ENCODE measurements at places on chromosomes 3 and 15.

DNA sequence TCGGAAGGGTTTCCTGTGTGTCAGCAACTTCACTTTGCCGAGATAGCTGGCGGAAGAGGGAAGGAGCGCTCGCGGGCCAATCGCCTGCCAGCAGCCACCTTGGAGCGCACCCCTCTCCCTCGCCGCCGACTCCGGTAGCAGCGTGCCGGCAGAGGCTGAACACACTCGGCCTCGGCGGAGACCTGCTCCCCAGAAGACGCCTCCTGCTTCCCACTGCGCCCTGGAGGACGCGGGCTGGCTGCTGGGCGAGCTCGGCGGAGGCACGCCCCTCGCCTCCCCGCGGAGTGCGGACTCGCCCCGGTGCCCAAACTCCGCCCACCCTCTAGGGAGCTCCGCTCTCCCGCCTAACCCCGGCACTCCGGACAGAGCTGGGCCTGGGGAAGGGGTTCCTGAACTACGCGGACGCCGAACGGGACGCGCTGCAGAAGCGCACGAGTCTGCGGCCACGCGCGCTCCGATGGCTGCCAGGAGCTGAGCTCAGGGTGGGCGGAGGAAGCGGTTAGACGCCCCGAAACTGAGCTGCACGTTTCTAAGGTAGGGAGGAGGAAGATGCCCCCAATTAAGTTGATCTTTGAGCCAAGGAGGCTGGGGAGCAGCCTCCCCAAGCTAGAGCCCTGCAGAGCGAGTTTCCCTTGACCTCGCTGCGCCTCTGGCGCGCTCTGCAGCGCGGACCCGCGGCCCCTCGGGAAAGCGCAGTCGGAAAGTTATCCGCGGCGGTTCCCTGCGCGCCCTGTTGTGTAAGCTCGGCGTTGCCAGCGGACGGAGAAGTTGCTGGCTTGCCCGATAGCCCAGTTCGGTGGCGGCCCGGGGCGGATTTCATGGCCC, at the start of gene P2RY1:
Gene P2RY1, plus strand, starts transcription at position 356 of the 825 bp plus-strand sequence. CDS start 652 bp downstream, outside the sequence.
- no peak for DNase-seq

DNA sequence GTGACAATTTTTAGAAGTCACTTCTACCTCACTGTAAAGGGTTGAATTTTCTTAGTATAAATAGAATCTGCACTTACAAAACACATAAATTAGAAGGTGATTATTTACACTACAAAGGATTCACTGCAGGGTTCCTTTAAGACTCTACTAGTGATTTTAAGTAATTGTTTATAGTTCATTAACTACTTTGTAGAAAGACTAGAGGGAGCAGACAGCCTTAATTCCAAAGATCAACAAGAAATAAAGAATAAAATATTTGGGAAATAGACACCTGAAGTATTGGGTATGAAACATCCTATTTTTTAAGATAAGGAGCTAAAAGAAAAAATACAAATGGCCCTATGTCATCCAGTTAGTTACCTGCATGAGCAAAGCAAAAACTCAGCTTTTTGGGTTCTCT, 360.5 kb upstream of the ALCAM start:
- DNase-seq = no peak

GRCh38 chr3:75938921-75939320, 153.6 kb upstream of the ZNF717 start:
- DNase-seq = no peak

DNA sequence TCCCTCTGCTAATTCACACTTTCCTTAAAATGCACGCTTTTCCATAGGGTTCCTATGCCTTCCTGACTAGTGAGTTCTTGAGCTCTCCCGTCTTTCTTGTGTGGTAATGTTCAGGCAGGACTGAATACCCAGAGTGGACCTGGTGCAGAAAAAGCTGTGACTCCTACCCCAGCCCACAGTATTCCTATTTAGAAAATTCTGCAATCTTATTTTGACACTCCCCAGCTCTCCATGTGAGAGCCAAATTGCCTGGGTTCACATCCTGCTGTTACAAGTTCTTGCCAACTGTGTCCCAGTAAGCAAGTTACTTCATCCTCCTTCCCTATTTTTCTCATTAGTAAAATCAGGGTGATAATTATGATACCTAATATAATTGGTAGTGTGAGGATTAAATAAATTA, 290.8 kb upstream of the SLCO3A1 start:
- DNase-seq = no peak

- no peak for DNase-seq
Measured at GRCh38 chr3:110248666-110249065, 823.0 kb upstream of the NECTIN3 start.

DNA sequence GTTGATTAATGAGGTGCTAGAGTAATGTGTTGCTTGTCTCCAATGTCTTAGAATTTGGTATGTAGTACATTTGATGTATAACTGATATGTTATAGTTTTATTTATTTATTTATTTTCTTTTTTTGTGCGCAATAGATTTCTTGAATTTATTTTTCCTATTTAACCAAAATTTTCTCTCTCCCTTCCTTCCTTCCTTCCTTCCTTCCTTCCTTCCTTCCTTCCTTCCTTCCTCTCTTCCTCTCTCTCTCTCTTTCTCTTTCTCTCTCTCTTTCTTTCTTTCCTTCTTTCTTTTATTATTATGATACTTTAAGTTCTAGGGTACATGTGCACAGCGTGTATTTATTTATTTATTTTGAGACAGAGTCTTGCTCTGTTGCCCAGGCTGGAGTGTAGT, 256.2 kb upstream of the TBL1XR1 start:
- DNase-seq = no peak

DNA sequence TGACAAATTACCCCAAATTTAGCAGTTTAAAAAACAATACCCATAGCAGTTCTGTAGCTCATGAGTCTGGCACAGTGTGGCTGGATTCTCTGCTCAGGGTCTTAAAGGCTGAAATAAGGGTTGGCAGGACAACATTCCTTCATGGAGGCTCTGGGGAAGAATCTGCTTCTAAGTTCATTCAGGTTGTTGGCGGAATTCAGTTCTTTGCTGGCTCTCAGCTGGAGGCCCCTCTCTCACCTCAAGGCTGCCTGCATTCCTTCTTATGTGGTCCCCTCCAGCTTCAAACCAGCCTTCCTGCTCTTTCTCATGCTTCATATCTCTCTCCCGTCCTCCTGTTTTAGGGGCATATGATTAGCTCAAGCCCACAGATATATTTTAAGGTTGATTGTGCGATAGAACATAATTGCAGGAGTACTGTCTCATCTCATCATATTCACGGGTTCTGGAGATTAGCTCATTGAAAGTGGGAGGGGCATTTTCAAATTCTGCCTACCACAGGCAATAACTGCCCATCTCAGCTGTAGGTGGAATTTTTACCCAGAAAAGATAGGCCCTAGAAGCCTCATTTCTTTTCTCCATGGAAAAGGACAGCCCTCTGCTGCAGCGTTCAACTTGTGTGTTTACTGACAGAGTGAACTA, 5.6 kb upstream of the ZBTB47 start:
- no peak for DNase-seq

DNA sequence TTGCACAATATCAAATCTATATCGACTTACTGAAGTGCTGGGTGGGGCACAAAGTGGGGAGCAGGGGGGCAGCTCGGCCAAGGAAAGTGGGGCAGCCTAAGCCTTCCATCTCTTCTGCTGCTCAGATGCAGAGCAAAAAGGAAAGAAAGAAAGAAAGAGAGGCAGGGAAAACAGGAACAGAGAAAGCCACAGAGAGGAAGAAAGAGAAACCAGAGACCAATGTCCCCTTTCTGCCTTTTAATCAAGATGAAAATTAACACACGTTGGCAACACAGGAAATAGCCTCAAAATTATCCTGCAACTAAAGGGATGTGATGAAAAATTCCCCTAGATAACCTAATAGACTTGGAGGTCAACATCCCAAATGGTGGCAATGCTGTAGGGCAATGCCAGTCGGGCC, 72.2 kb upstream of the RAD18 start:
- DNase-seq = no peak

- DNase-seq = no peak
Measured at GRCh38 chr15:90819390-90819789, 49.0 kb upstream of the FURIN start.

DNA sequence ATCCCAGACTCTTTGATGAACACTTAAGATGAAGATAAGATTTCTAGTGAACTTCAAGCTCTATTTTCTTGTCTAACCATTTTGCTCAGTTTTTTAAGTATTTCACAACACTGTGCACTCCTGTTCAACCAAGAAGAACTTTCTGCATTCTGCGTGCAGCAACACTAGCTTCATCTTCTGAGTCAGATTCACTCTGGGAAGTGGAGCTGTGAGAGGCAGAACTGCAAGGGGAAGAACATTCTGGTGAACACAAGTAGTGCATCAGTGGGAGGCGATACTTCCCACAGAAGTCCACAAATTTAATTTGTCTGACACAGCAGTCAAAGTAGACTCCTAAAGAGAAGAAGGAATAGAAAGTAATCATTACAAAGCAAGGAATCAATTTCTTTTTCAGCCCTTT, 18.1 kb downstream of the LRRC58 start:
- no peak for DNase-seq

- no peak for DNase-seq
Measured at GRCh38 chr3:127786353-127787070, 35.8 kb downstream of the MGLL start.

GRCh38 chr3:156509189-156510174, 45.4 kb downstream of the SSR3 start:
- no peak for DNase-seq

DNA sequence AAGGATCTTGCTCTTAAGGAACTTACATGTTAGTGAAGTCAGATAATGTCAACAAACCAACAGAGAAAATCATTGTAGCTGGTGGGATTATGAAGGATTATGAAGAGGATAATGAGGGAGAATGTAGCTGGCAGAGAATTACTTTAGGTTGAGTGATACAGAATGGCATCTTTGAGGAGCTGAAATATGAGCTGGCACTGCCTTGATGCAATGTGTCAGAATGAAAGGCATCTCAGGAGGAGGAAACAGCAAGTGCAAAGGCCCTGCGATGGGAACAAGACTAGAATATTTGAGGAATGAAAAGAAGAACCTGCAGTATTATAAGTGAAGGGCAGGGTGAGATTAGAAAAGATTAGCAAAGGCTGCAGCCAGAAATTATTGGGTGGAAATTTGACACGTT, 237.2 kb upstream of the ADAMTS9 start:
- no peak for DNase-seq

GRCh38 chr3:188139466-188139865, 14.5 kb upstream of the LPP start:
- DNase-seq = no peak

DNA sequence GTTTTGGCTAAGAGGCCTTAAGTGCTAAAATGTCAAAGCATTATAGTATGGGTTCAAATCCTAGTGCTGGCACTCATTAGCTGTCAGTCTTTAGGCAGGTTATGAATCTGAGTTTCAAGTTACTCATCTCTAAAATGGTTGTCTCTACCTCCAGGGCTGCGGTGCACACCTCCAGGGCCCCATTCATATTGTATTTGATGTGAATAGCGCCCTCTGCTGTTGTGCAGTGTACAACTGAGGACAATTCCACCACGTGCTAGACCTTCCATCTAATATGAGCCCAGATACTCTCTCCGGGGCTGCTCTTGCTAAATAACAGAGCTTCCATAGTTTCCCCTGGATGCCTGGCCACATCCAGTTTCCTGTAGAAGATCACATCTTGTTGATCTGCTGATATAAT, 54.3 kb downstream of the OXNAD1 start:
- DNase-seq = no peak

DNA sequence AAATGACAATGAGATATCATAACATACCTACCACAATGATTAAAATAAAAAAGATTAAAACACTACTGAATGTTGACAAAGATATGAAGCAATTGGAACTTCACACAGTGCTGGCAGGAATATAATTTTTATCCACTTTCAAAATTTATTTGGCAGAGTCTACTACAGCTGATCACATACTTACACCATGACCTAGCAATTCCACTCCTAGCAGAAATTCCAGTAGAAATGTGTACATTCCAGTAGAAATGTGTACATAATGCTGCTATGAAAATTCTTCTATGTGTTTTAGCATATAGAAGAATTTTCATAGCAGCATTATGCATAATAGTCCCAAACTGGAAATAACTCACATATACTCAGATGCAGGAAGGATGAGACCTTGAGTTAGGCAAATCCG, 43.5 kb downstream of the IFT57 start:
- DNase-seq = peak; percentile 63

DNA sequence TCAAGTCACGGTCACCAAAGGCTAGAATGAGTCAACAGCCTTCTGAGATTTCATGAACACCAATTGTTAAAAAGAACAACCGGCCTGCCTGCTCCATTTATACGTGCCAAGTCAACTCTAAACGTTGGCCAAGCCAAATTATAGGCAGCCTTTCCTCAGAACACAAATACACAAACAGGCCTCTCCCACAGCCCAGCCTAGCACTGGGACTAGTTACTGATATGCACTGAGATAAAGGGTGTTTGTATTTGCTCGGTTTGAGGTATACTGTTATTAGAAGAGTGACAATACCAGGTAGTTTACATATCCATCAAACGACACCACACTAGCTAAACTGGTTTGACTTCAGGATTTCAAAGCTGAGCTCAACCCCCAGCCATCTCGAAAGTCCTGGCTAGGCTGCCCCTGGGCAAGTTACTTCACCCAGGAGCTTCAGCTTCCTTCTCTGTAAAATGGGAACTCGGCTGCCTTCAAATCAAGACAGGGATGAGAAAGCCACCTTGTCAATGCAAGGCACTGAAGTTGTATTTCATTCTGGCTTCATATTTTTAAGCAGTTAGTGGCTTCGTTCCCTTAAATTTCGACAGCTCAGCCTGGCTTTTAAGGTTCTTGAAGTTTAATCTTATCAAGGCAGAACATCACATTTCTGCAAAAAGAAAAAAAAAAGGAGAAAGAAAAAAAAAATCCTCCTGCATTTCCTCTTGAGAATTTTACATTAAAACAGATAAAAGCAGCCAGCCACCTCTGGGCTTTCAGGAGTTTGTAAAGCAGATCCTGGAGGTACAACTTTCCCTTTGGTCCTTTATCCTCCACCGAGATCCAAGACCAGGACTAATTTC, 4.0 kb downstream of the TLE3 start:
- DNase-seq = no peak

DNA sequence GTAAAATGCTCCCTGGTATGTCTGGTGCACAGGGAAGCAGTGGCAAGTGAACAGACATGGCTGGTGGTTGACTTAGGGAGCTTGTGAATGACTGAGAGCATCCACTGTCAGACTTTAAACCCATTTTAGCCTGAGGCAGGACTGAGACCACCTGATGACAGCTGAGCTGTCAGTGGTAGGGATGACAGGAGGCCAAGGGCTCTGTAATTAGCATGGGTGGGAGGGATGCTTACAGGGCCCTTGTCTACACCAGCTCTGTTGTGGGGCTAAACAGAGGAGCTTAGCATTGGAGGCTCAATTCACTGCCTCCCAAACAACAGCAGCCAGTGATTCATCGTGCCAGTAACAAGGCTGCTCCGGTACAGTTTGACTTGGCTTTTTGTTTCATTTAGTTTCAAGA, 169.4 kb downstream of the CHST2 start:
- DNase-seq = no peak

DNA sequence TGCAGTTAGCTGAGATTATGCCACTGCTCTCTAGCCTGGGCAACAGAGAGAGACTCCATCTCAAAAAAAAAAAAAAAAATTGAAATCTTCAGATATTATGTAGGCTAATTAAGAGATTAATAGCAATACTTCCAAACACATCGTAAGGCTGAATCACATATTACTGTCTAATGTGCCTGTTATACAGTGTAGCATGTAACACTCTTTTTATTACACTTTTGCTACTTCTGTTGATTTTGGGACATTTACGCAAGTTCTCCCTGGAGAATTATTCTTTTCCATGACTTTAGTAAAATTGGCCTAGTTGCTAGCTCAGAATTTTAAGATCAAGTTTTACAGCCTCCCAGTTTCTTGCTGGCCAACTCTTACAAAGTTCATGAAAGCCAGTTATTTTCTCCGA, 605.2 kb downstream of the NAALADL2 start:
- no peak for DNase-seq
